ENCODE measurements at places on chromosomes 4 and X. TPM values are rescaled to one million over a fixed set of nuclear protein-coding genes. Genes with fewer than 3 reads are reported as not detected.

The GAGE12F gene
- total RNA-seq: not detected

The P2RY10 gene
- not detected for total RNA-seq

The C4orf36 gene
- 0.59 TPM for total RNA-seq

The OGT gene
- 72.7 TPM for total RNA-seq

The FHL1 gene
- 808 TPM for total RNA-seq

Measured in Right ventricle myocardium superior (tissue), 1 donor.